Stimulated activated CD8-positive, alpha-beta memory T cell treated with anti-CD3 and anti-CD28 coated beads, Interleukin-7, amount 100 ng/mL, for 48 hours (primary cell): ENCODE measurements at places on chromosomes 6 and 20.

DNA sequence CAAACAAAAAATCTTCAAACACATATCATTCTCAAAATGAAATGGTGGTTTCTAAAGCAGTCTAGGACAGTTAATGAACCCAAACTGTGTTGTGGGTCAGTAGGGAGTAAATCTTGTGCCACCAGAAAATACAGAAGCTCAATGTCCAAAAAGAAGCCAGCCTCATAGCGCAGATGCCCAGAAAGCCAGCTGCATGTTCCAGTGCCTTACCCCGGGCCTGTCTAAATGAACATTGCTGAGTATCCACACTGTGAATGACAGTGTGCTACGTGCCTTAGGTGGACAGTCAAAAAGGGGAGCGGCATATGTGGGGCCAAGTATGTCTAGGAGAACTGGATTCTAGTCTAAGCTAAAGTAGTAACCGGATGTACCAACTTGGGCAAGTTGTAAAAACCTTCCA lies 10.9 kb downstream of the FYN start:
- no peak for DNase-seq

DNA sequence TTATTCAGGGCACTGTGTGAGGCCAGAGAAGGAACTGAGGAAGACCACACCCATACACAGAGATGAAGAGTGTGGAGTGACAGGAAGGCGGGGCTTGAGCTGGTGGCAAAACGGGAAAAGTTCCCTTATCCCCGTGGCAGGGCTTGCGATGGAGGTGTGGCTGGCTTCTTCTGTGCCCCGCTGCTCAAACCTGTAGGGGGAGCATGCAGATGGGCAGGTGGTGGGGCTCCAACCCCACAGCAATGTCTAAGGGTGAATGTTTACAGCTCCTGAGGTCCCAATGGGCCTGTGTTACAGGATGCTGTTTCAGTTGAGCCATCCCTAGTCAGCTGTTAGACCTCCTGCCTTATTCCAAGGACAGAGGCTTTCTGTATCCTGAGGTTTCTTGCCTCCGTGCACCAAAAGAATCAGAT lies 105.9 kb downstream of the LY86 start:
- no peak for DNase-seq

GRCh38 chr20:64011366-64011779 lies 24.6 kb upstream of the C20orf204 start:
- no peak for DNase-seq

GRCh38 chr6:35015476-35015875 lies 125.7 kb downstream of the TCP11 start:
- no peak for DNase-seq

DNA sequence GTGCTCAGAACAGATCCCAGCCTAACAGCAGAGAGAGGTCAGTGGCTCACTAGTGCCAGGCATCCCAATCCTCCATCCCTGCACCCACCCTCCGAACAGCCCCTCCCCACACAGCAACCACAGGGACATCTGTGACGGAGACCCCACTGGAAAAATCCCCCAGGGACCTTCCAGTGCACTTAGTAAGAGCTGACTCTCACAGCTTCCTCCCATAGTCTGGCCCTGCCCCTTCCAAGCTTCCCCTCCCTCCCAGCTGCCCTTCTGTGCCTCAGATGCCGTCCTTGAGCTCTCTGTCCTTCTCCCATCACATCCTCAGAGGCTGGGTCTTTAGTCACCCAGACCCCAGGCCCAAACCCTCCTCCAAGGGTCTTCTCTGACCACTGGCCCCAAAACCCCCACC lies 9.7 kb upstream of the THBS2 start:
- DNase-seq: no peak

DNA sequence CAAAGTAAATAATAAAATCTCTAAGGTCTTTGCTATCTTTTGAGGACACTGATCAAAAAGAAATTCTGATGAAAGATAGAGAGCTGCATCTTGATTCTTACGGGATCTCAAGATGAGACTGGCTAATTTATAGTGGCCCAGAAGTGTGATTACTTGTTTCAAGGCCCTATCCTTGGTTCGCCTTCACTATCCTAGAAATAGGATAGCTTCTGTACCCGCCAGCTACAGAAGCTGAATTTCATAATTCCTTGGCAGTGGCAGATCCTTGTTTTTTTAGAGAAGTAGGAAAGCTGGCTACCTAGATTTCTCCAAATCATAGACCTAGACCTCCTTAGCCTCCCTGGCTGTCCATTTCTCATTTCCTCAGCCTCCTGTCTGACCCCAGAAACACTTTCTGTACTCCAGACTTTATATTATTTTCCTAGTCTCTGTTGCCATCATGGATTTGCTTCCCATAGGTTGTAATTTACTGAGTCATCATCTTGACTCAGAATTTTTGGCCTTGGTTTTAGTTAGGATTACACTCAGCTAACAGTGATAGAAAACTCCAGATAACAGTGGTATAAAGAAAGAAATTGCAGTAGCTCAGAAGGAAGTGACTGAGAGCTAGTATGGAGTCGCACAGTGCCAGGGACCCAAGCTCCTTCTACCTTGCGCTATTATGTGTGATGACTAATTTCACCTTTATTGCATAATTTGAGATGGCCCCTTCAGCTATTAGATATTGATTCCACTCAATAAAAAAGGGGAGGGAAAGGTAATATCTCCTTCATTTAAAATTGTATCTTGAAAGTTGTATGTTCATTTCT lies 27.7 kb downstream of the PHF3 start:
- DNase-seq: no peak

DNA sequence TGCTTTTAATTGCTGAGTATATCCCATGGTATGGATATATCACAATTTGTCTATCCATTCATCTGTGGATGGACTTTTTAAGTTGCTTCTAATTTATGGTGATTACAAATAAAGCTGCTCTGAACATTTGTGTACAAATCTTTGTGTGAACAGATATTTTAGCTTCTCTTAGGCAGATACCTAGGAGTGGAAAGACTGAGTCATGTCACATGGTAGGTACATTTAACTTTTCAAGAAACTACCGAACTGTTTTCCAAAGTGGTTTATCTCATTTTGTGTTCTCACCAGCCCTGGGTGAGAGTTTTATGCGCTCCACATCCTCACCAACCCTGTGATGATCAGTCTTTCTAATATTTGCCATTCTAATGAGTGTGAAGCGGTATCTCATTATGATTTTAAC lies 31.0 kb upstream of the ZNFX1 start:
- no peak for DNase-seq

DNA sequence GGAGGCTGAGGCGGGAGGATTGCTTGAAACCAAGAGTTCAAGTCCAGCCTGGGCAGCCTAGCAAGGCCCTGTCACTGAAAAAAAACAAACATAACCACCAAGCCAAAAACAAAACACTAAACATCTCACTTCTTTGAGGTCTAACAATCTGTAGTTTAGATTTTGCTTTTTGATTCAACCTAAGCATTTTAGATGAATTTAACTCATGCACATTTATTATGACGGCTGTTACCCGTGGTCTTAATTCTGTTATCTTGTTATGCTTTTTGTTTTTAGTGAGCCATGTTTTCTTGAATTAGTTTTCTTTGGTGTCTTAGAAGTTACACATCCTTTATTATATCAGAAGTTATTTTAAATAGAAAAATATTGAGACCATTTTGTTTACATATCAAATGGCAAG lies 13.8 kb upstream of the GTSF1L start:
- DNase-seq: no peak

- DNase-seq: no peak
Observed at GRCh38 chr20:44959082-44959637, 1.0 kb downstream of the TOMM34 start.

- DNase-seq: no peak
Observed at GRCh38 chr20:50872560-50873425, 58.4 kb downstream of the ADNP start.

DNA sequence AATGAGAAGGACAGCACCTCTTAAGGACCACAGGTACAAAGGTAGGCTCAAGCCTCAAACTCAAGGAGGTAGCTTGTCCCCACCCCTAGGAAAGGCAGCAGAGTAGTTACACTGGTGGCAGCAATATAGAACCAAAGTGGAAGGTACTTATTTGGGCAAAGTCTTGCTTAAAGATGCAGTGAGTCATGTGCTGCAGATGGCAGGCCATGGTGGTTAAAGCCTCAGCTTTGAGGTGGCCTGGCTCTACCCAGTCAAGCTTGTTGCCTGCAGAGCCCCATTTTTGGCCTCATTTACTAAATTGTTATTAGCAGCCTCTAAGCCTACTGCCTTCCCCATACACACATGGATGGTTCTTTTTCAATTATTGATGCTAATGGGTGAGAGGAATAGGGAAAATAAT lies 146.0 kb downstream of the ELOVL4 start:
- no peak for DNase-seq

DNA sequence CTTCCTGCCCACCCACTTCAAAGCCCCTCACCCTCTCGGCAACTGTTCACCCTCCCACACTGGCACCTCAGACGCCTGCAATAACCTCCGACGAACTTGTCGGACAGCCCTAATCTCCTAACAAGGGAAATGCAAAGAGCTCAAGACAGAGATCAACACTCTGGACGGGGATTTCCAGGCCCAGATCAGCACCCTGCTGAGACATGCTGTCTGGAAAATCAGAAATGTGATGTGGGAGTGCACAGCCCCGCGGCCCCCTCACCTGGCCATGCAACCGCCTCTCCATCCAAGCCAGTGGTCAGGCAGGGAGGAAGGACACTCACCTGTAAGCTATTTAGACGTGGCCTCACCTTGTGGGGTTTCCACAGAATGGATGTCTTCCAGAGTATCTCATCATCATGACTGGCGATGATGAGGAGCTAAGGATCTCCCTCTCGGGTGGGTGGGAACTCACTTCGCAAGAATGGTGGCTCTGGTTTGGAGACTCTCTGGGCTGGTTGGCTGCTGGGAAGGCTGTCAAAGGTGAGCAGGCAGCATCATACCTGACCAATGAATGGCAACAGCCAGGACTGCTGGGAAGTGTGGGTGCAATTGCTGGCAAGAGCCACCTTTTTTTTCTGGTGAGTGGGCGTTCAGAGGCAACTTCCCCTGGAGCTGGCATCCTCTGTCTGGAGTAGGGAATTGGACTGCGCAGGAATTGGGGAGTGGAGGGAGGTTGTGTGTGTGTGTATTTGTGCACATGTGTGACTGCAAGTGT lies 28.1 kb upstream of the ADTRP start:
- no peak for DNase-seq

DNA sequence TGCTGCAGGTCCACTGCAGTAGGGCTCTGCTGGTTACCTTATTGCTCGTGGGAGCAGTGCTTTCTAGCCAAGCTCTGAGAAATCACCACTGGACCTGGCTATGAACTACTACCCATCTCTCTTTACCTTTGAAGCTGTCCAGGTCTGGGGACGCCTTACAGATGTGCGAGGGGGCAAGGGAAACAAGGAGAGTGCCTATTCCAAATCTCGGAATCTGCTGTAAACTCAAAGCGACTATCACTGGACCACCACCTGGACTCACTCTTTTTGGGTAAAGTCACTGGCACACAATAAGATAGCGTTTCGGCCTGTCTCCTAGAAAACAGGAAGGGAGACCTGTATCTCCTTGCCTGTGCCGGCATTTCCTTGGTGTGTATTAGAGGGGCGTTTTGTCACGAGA lies 5.3 kb downstream of the NRN1 start:
- no peak for DNase-seq

GRCh38 chr6:150766201-150766997 lies 99.1 kb upstream of the MTHFD1L start:
- no peak for DNase-seq
